ENCODE measurements at places on chromosomes 4 and X. TPM values are rescaled to one million over a fixed set of nuclear protein-coding genes. Genes with fewer than 3 reads are reported as not detected.

DNA sequence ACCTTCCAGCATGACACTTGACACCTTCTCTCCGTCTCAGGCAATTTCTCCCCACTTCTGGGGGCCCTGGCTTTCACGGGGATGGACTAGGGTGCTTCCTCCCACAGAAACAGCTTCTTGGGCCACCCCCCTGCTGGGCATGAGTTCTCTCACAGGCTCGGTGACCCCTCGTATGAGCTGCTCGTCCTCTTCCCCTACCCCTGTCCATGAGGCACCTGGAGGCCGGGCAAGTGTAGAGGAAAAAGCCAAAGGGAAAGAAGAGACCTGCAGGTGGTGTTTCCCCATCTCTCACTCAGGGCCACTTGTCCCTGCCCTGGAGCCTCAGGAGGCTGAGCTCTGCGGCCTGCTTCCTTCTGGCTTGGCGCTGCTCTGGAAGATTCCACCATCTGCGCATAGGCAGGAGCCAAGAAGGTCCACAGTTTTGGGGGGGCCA, 1.9 kb upstream of the RGS12 start:
- DNase-seq: no peak
- H3K27ac ChIP-seq: no peak overlapping the region
- H3K36me3 ChIP-seq: no peaks in the 10 kb centered on the region
- H3K4me3 ChIP-seq: no peak overlapping the region
- H3K4me1 ChIP-seq: peaks cover 17% of the 10 kb centered on the region

Gene PIR
- not detected for total RNA-seq

Gene MBNL3
- 32.5 TPM for total RNA-seq

GRCh38 chrX:95791876-95792275, 892.8 kb upstream of the DIAPH2 start:
- H3K27ac ChIP-seq: no peak overlapping the region
- H3K27me3 ChIP-seq: no peaks in the 10 kb centered on the region
- no peak overlapping the region for H3K4me3 ChIP-seq
- no peaks in the 10 kb centered on the region for H3K36me3 ChIP-seq
- no peak for DNase-seq

- no peak for DNase-seq
- peaks cover 2% of the 10 kb centered on the region for H3K36me3 ChIP-seq
- no peaks in the 10 kb centered on the region for H3K27me3 ChIP-seq
- H3K4me1 ChIP-seq: no peaks in the 10 kb centered on the region
- H3K27ac ChIP-seq: no peak overlapping the region
- H3K4me3 ChIP-seq: no peak overlapping the region
Measured at GRCh38 chrX:45956191-45956870, 588.9 kb downstream of the ZNF674 start.

- H3K4me3 ChIP-seq: no peak overlapping the region
- H3K4me1 ChIP-seq: no peaks in the 10 kb centered on the region
- no peaks in the 10 kb centered on the region for H3K36me3 ChIP-seq
Measured at GRCh38 chrX:22922961-22923360, 76.8 kb upstream of the DDX53 start.

DNA sequence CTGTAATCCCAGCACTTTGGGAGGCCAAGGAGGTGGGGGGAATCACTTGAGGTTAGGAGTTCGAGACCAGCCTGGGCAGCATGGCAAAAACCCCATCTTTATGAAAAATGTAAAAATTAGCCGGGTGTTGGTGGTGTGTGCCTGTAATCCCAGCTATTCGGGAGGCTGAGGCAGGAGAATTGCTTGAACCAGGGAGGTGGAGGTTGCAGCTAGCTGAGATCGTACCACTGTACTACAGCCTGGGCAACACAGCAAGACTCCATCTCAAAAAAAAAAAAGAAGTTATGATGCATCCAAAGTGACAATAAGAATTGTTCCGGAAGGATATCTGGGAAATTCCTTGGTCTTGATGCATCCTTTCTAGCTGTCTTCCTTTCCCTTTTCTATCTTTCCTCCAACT, 7.3 kb downstream of the NOCT start:
- H3K4me3 ChIP-seq: peak overlapping the region; percentile 9
- no peaks in the 10 kb centered on the region for H3K36me3 ChIP-seq
- no peak overlapping the region for H3K27ac ChIP-seq
- peaks cover 12% of the 10 kb centered on the region for H3K4me1 ChIP-seq
- no peak for DNase-seq

GRCh38 chr4:30720021-30720660, at the start of gene PCDH7:
PCDH7 (plus strand) TSS chr4:30720369; CDS start chr4:30721423, 1,054 bp downstream.
- no peak for DNase-seq
- H3K27ac ChIP-seq: no peak within 1 kb of the TSS
- peaks cover 63% of the 10 kb centered on the region for H3K27me3 ChIP-seq

DNA sequence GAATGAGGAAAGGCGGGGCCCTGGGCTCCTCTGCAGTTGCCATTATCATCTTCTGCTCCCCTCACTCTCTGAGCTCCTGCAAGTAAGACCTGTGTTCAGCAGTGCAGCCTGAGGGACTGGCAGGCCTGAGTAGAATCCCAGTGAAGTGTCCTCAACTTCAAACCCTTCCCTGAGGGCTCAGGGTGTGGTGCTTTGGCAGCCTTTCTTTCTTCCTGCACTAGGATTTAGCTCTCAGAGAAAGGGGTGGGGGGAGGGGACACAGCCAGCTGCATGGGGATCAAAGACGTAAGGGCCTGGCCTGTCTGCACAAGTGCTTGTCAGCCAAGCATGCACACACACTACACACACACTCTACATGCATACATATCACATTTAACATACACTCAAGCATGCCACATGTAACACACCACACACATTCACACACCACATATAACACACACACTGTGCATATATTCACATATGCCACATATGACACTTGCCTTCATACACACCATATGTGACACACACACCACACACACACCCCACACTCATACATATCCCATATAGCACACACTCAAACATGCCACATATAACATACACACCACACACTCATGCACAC, 223.4 kb upstream of the RPL34 start:
- H3K4me3 ChIP-seq: no peak overlapping the region
- H3K27ac ChIP-seq: no peak overlapping the region
- no peaks in the 10 kb centered on the region for H3K27me3 ChIP-seq
- DNase-seq: no peak
- H3K4me1 ChIP-seq: peaks cover 4% of the 10 kb centered on the region
- H3K36me3 ChIP-seq: no peaks in the 10 kb centered on the region

GRCh38 chr4:92399032-92399431, 95.3 kb downstream of the GRID2 start:
- H3K27me3 ChIP-seq: no peaks in the 10 kb centered on the region
- no peak overlapping the region for H3K4me3 ChIP-seq
- no peak overlapping the region for H3K27ac ChIP-seq

- DNase-seq: no peak
- H3K27ac ChIP-seq: peak overlapping the region; percentile 49
- no peak overlapping the region for H3K4me3 ChIP-seq
- peaks cover 2% of the 10 kb centered on the region for H3K36me3 ChIP-seq
- H3K27me3 ChIP-seq: no peaks in the 10 kb centered on the region
Measured at GRCh38 chr4:129046055-129046959, 47.0 kb downstream of the SCLT1 start.

GRCh38 chr4:306551-306961, 1.3 kb upstream of the ZNF732 start:
- H3K4me3 ChIP-seq: no peak overlapping the region
- no peak overlapping the region for H3K27ac ChIP-seq
- DNase-seq: no peak
- H3K36me3 ChIP-seq: peaks cover 3% of the 10 kb centered on the region
- H3K4me1 ChIP-seq: no peaks in the 10 kb centered on the region
- peaks cover 6% of the 10 kb centered on the region for H3K27me3 ChIP-seq

Gene TCEAL2
- not detected for total RNA-seq

DNA sequence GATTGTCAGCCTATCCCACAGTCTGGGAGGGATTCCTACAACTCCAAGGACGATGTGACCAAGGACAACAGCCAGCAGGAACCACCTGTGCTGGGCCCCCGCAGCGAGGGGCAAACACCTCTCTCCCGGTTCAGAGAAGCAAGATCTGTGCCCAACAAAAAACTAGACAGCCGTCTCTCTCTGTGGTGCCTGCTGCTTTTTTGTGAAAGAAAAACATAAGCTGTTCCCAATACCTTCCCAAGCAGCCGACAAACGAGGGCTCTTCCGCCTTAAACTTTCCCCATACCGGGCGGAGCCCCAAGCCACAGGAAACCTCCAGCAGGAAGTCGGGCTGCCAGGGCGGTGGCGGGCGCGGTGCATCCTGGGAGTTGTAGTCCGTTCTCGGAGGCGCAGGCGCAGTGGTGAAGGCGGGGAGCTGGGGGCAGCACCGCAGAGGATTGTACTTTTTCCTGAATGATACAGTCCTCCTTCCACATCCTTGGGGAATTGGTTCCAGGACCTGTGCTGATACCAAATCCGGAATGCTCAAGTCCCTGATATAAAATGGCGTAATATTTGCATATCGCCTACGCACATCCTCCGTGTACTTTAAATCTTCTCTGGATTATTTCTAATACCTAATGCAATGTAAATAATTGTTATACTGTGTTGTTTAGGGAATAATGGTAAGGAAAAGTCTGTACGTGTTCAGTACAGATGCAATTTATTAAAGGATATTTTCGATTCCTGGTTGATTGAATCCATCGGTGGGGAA, 63.1 kb upstream of the IRF2 start:
- no peaks in the 10 kb centered on the region for H3K27me3 ChIP-seq
- peak overlapping the region; percentile 97 for H3K4me3 ChIP-seq
- H3K36me3 ChIP-seq: no peaks in the 10 kb centered on the region
- peaks cover 44% of the 10 kb centered on the region for H3K4me1 ChIP-seq
- peak overlapping the region; percentile 100 for H3K27ac ChIP-seq
- DNase-seq: peak; percentile 89

Gene XKRX
- 0.18 TPM for total RNA-seq

DNA sequence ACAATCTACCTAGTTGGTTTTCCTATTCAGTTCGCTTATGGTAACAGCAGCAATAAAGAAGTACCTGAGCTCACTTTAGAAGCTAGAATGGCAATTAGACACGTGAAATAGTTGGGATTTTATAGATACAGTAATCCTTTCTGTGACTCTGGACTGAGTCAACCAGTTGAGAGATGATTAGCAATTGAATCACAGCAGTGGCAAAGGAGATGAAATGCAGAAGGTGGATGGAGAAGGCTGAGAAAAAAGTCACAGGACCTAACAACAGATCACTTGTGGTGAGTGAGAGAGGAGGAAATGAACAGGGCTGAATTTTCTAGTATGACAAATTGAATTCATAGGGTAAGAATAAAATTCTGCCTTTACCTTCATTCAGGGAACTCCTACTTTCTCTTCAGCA, 197.1 kb upstream of the MAGEB18 start:
- no peak for DNase-seq
- H3K27me3 ChIP-seq: no peaks in the 10 kb centered on the region
- H3K36me3 ChIP-seq: no peaks in the 10 kb centered on the region
- no peak overlapping the region for H3K27ac ChIP-seq
- no peaks in the 10 kb centered on the region for H3K4me1 ChIP-seq

Gene PHOX2B
- not detected for total RNA-seq

DNA sequence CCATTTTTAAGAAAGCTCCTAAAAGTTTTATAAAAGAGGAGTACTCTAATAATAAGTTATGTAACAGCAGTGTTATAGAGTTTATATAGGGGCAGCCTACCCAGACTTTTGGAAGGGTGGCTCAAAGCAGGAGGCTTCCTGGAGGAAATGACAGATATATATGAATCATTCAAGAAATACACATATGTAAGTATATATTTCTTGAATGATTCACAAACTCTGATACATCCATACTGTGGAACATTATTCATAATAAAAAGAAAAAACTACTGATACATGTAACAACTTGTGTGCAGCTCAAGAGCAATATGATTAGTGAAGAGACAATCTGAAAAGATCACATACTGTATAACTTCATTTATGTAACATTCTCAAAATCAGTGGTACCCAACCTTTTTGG, 166.2 kb downstream of the WDFY3 start:
- no peak overlapping the region for H3K27ac ChIP-seq
- DNase-seq: no peak
- H3K27me3 ChIP-seq: no peaks in the 10 kb centered on the region
- H3K4me1 ChIP-seq: no peaks in the 10 kb centered on the region
- no peak overlapping the region for H3K4me3 ChIP-seq

Gene ZMAT1
- 18.0 TPM for total RNA-seq

Gene TIGD4
- total RNA-seq: 0.13 TPM

Gene UNC5C
- total RNA-seq: 0.18 TPM

- H3K4me3 ChIP-seq: no peak overlapping the region
- H3K36me3 ChIP-seq: no peaks in the 10 kb centered on the region
- H3K4me1 ChIP-seq: no peaks in the 10 kb centered on the region
- DNase-seq: no peak
- H3K27ac ChIP-seq: no peak overlapping the region
Measured at GRCh38 chrX:152635941-152636340, 1.8 kb upstream of the GABRQ start.

- H3K27me3 ChIP-seq: no peaks in the 10 kb centered on the region
- H3K4me3 ChIP-seq: no peak overlapping the region
- H3K4me1 ChIP-seq: no peaks in the 10 kb centered on the region
- no peak for DNase-seq
- peaks cover 5% of the 10 kb centered on the region for H3K36me3 ChIP-seq
Measured at GRCh38 chrX:97494756-97495372, 611.2 kb downstream of the RPA4 start.

GRCh38 chr4:5881340-5881739, 11.5 kb downstream of the CRMP1 start:
- H3K27ac ChIP-seq: no peak overlapping the region
- DNase-seq: no peak
- peaks cover 30% of the 10 kb centered on the region for H3K27me3 ChIP-seq
- no peak overlapping the region for H3K4me3 ChIP-seq
- no peaks in the 10 kb centered on the region for H3K4me1 ChIP-seq
- peaks cover 5% of the 10 kb centered on the region for H3K36me3 ChIP-seq

- H3K27me3 ChIP-seq: no peaks in the 10 kb centered on the region
- no peak for DNase-seq
- no peak overlapping the region for H3K4me3 ChIP-seq
- no peaks in the 10 kb centered on the region for H3K4me1 ChIP-seq
Measured at GRCh38 chrX:67953658-67954057, 409.8 kb downstream of the AR start.

DNA sequence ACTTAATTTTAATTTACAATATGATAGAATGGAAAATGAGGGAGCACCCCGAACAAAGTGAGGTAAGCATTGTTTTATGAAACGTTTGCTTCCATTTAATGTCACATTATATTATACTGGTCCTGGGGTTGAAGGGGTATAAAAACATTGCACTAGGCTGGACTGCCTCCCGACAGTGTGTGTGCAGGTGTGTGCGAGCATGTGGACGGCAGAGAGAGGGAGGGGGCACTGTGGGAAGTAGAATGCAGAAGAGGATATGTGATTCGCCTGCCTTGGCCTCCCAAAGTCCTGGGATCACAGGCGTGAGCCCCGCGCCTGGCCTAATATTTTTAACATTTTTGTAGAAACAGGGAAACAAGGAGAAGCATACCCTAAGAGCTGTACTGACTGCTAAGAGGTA, 36.0 kb downstream of the IRF2 start:
- peak overlapping the region; percentile 85 for H3K27ac ChIP-seq
- no peak overlapping the region for H3K4me3 ChIP-seq
- H3K36me3 ChIP-seq: peaks cover 2% of the 10 kb centered on the region
- H3K4me1 ChIP-seq: peaks cover 53% of the 10 kb centered on the region
- H3K27me3 ChIP-seq: no peaks in the 10 kb centered on the region

Gene NAT8L
- total RNA-seq: not detected

DNA sequence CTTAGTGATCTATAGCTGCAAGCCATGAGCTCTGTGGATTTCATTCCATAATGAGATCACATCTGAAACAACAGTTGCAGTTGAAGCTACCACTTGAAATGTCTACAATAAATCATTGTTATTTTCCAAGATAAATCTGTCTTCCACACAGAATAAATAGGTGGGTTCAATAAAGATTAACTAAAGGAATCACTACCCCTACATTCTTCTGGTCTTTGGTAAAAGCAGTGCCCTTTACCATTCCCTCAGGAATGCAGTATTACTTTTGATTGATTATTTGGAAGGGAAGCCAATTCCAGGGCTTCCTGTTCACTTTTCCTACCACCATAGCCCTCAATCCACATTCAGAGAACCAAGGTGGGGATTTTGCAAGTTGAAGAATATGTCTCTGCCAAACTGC, 38.9 kb upstream of the MAP9 start:
- no peak overlapping the region for H3K4me3 ChIP-seq
- peaks cover 5% of the 10 kb centered on the region for H3K27me3 ChIP-seq
- no peaks in the 10 kb centered on the region for H3K4me1 ChIP-seq
- H3K27ac ChIP-seq: no peak overlapping the region

Data from T-helper 17 cell (primary cell).